Stimulated activated CD8-positive, alpha-beta memory T cell treated with anti-CD3 and anti-CD28 coated beads, Interleukin-15, amount 100 ng/mL, for 4 hours (primary cell): ENCODE measurements at places on chromosomes 5 and 9.

GRCh38 chr9:16001856-16002255 is 449.0 kb downstream of the CCDC171 start:
- DNase-seq: no peak

- no peak for DNase-seq
Observed at GRCh38 chr9:135294836-135295235, 184.7 kb upstream of the PPP1R26 start.

GRCh38 chr5:54264574-54264973 is 45.8 kb downstream of the ARL15 start:
- DNase-seq: no peak

- DNase-seq: peak; percentile 34
Observed at GRCh38 chr9:20884985-20885593, 146.4 kb downstream of the HACD4 start.

GRCh38 chr9:5113994-5114748 is 71.3 kb downstream of the INSL6 start:
- DNase-seq: no peak

GRCh38 chr9:92507005-92507404 is 24.7 kb upstream of the ASPN start:
- DNase-seq: no peak

DNA sequence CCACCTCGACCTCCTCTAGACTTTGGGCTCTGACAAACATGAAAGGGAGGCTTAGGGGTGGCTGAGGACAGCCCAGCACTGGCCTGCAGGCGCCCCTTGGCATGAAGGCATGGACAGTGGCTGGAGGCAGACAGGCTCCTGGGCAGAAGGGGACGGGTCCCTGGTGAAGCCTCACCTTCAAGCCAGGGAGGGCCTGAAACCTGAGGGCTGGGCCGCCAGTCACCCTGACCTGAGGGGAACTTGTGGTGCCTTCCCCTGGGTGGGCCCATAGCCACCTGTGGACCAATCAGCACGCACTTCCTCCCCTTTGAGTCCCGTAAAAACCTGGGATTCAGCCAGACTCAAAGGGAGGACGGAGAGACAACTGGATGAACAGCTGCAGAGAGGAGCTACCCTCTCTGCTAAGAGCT is 90.4 kb upstream of the PUM3 start:
- no peak for DNase-seq

- no peak for DNase-seq
Observed at GRCh38 chr5:77885519-77885918, 109.4 kb upstream of the TBCA start.

DNA sequence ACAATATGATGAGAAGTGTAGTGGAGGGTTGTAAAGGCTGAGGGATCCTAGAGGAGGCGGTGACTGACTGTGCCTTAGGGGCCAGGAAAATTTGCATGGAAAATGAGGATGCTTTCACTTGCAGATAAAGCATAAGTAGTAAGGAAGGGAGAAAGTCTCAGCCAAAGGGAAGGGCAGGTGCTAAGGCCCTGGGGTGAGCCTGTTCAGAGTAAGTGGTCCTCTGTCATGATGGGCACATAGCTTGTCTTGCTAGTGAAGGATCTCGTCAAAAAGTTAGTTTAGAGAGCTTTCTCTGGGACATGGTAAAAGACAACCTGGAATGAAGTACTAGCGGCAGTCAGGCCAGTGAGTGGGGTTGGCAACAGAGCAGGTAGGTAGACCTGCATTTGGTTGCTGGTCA is 75.4 kb upstream of the CPLX2 start:
- DNase-seq: no peak

- DNase-seq: no peak
Observed at GRCh38 chr9:80492221-80492620, 920.5 kb downstream of the TLE4 start.

DNA sequence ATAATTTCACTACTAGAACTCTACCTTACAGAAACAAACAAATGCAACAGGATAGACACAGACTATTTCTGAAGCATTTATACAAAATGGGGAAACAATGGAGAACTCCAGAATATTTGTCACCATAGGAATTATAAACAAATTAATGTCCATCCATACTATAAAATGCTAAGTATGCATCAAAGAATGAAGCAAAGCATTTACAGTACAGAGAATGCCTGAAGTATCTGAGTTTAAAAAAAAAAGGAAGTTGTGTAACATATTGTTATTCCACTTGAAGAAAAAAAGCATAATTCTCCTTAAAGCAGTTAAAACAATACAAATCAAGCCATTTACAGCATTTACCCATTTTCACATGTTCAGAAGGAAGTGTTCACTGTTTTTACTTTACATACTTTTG is 53.0 kb downstream of the DROSHA start:
- no peak for DNase-seq

- DNase-seq: no peak
Observed at GRCh38 chr9:23258569-23258968, 567.5 kb downstream of the ELAVL2 start.

- DNase-seq: no peak
Observed at GRCh38 chr5:180059326-180059725, 12.2 kb downstream of the RNF130 start.

DNA sequence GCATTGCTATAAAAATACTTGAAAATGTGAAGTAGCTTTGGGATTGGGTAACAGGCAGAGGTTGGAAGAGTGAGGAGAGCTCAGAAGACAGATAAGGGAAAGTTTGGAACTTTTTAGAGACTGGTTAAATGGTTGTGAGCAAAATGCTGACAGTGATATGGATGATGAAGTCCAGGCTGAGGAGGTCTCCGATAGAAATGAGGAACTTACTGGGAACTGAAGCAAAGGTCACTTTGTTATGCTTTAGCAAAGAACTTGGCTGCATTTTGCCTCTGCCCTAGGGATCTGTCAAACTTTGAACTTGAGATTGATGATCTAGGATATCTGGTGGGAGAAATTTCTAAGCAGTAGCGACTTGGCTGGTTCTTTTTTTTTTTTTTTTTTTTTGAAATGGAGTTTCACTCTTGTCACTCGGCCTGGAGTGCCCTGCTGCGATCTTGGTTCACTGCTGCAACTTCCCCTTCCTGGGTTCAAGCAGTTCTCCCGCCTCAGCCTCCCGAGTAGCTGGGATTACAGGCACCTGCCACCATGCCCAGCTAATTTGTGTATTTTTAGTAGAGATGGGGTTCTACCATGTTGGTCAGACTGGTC is 998.9 kb downstream of the TLE1 start:
- DNase-seq: no peak

DNA sequence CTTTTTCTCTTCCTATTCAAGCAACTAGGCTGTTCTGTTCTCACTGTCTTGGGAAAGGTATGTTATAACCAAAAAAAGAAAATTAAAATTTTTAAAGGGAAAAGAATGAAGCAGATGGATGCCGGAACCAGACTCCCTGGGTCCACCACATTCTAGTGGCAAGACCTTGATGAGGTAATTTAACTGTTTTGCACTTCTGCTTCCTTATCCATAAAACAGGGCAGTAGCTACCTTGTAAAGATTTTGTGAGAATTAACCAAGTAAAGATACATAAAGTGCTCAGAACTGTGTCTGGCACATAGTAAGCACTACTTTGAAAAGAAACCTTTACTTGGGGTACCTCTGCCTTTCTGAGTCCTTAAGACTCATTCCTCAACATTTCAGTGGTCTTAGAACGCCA is 17.0 kb downstream of the EPB41L4B start:
- no peak for DNase-seq

DNA sequence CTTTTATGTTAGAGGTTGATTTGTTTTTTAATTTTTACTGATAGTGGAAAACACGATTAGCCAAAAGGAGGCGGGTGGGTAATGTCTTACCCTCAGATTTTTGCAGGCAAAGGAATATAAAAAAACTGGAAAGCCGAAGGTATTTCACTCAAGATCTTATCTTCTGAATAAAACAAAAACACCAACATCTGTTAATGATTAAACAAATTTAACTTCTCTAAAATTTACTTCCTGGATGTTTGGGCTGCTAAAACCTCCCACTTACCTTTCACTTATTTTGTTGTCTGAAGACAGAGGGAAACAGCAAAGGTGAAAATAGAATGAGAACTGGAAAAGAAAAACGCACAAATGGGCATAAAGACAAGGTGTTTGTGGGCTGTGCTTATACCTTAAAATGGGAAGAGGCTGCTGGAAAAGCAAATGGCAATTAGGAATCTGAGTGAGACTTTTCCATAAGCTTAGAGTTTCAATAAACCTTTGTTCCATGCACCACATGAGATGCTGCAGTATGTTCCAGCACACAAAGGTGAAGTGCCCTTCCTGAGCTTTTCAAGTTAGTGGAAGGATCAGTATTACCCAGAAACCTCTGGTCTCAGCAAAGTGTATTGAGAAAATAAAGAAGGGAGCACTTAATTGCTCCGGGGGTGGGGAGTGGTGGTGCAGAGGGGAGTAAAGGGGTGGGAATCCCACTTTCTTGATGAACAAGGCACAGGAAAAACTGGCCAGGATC is 298.3 kb downstream of the BNC2 start:
- no peak for DNase-seq

- DNase-seq: no peak
Observed at GRCh38 chr5:6742081-6742758, 29.0 kb downstream of the TENT4A start.

- no peak for DNase-seq
Observed at GRCh38 chr9:14766299-14766698, 43.8 kb upstream of the CER1 start.

- DNase-seq: no peak
Observed at GRCh38 chr9:18826248-18826647, 206.8 kb downstream of the SAXO1 start.

DNA sequence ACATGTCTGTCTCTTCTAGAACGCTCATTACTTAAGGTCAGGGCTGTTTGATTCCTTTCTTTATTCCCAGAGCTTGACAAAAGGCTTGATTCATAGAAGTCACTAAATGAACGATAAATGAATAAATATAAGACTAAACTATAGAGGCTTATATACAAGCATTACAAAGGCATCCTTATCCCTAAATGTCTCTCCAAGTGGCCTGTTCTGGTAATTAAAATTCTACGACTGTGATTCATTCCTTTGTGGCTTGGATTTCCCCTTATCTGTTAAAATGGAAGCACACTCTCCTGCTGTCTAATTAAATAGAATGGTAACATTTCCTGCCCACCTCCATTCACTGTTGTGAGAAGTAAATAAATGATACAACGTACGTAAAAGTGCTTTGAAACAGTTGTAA is 49.5 kb downstream of the C7 start:
- no peak for DNase-seq

GRCh38 chr9:99826579-99826978 is 4.9 kb downstream of the NR4A3 start:
- no peak for DNase-seq

DNA sequence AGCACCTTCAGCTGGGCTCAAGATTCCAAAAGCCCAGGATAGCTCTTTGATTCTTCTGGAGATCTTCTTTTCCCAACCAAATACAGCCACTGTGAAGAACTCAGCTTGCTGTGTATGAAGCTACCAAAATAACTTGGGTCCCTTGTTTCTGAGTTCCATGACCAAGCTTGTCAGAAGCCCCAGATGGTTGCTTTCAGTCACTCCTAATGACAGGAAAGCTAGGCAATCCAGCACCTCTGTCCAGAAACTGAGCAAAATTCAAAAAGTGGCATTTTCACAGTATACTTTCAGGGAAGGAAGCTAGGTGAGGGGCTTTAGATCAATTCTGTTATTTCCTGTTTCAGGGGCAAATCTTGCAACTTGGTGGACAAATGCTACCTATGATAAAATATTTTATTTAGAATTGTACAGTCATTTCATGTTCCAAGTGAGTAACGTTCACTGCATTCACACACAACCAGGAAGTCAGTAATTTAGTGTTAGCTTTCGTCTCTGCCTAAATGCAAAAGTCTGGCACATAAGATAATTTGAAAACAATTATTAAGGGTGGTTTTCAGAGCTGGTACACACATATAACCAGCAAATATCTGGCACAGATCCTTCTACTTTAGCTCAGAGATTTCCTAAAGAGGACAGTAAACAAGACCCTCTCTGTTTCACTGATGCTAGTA is 330.1 kb downstream of the GLIS3 start:
- DNase-seq: no peak

DNA sequence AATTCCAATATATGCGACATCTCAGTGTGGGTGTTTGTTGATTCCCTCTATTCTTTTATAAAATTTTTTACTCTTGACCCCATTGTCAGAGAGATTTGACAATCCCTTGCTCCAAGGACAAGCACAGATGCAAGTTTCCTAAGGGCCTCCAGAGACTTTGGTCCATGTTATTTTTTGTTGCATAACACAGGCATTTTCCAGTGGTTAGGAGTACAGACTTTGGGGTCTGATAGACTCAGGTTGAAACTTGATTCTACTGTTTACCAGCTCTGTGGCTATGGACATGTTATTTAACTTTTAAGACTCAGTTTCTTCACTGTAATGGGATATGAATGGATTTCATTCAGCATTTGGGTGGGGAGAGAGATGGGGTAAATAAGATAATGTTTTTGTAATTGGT is 361.3 kb downstream of the ENC1 start:
- no peak for DNase-seq

DNA sequence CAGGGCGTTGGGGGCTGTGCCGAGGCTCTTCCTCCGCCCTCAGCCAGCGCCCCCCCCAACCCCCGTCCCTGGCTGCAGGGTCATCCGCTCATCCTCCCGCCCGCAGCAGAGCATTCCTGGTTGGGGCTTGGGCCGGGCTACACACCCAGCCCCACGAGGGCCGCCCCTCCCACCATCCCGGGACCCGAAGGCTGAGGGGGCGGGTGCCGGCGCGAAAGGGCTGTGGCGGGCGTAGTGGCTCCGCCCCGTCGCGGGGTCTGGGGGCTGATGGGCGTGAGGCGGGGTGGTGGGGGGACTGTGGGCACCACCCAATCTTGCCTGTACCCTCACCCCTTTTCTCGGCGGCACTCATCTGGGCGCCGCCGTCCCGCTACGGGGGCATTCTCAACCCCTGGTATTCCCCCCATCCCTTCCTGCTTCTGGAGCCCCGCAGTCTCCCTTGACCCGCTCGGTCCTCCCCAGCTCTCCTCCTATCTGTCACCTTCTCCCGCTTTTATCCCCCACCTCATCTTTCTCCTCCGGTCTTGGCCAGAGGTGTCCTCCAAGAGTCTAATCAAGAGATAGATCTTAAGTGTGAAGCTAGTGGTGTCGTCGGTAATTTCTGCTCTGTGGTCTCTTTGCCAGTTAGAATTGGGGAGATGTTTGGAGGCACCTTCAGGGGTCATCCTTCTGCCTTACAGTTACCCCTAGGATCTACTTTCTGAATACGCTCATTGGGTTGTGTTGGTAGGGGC is 1.6 kb downstream of the FER start:
- DNase-seq: no peak

GRCh38 chr9:103804077-103804735 is 289.9 kb upstream of the SMC2 start:
- DNase-seq: no peak

GRCh38 chr9:79799691-79800335 is 228.0 kb downstream of the TLE4 start:
- no peak for DNase-seq

DNA sequence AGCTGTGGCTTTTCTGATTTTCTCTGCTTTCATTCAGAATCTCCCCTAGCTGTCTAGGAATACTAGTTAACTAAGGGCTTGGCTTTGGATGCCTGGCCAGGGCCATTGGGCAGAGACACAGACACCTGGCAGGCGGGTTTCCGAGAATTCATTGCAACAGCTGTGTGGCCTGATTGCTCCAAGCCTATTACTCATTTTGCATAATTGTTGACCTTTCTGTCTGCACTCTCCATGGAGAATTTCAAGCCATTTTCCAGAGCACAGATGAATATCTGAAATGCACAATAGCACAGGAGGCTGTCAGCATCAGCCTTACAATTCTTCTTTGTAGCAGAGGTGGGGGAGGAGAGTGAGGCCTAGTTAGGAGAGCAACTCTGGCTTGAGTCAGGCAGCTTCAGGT is 310.5 kb downstream of the DMAC1 start:
- DNase-seq: no peak

- no peak for DNase-seq
Observed at GRCh38 chr5:124705577-124705976, 40.9 kb downstream of the ZNF608 start.
